Upper lobe of left lung (tissue), 6 donors: ENCODE measurements at places on chromosomes 2 and 18.

GRCh38 chr2:174761837-174762236 is 2.4 kb downstream of the CHRNA1 start:
- no peak for DNase-seq

GRCh38 chr18:23159344-23159743 is 24.1 kb downstream of the CABLES1 start:
- DNase-seq = no peak

DNA sequence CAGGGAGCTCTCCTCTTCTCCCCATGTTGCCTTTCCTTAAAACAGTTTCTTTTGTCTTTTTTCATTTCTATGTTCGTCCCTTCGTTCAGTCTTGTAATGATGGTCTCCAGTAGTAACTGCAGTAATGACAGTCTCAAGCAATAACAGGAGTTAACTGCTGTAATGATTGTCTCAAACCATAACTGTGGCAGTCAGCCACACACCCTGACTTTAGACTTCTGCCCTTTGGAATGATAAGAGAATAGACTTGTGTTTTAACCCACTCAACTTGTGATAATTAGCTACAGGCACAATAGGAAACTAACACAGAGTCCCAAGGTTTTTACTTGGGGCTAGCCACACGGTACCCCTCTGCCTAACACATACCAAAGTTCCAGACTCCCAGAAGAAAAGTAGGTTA is 12.1 kb downstream of the TMEM131 start:
- DNase-seq = no peak

GRCh38 chr2:213429516-213429915 is 145.3 kb downstream of the SPAG16 start:
- no peak for DNase-seq

DNA sequence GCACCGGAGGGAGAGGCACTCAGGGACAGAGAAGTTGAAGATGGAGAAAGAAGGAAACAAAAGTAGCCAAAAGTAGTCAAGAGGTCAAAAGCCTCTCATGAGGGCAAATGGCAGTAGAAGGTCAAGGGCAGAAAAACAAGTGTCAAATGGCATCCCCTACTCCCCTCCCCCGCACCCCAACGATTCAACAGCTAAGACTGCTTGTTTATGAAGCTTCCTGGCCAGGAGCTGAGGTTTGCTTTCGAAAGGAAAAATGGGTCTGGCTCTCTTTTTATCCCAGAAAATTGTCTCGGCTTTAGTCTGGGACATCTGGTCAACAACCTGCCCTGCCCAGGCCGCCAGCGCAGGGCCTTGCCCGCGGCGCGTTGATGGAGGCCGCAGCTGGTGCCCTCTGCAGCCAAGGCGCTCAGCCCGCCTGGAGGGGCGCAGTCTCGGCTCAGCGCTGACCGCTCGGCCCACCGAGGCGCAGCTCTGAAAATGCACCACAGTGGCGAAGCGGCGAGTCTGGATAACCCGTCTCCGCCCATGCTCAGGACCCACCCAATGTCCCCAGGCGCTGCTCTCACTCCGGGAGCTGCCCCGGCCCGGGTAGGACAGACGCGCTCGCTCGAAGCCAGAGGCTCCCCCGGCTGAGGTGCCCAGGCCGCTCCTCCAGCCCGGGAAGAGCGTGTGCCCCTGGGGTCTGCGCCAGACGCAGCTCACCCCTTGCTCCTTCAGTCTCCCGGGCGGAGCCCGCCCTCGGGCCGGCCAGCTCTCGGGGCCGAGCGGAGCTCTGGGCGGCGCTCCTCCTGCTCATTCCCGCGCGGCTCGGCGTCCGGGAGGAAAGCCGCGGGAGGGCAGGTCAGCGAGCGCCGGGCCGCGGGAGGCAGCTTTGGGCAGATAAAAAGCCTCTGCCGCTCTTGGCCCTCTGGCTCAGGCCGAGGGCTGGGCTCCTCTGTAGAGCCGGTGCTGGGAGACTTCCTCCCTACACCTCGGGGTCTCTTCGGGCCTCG is 1.8 kb upstream of the TBR1 start:
- DNase-seq = no peak

DNA sequence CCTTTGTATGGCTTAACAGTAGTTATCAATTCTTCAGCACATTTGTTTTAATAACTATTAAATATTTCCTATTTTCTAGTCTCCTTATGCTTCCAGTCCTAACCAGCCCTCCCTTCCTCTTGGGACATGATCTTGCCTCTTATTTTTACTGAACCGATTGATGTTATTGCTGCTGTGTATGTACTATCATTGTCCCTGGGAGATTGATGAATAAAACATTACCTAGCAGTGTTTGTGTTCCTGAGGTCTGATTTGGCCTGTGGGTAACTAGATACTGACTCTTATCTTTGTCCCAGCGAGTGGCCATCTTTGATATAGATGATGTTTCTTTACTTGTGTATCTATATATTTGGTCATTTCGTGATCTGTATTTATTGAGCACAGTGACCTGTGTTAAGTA is 192.9 kb downstream of the BABAM2 start:
- DNase-seq = no peak

DNA sequence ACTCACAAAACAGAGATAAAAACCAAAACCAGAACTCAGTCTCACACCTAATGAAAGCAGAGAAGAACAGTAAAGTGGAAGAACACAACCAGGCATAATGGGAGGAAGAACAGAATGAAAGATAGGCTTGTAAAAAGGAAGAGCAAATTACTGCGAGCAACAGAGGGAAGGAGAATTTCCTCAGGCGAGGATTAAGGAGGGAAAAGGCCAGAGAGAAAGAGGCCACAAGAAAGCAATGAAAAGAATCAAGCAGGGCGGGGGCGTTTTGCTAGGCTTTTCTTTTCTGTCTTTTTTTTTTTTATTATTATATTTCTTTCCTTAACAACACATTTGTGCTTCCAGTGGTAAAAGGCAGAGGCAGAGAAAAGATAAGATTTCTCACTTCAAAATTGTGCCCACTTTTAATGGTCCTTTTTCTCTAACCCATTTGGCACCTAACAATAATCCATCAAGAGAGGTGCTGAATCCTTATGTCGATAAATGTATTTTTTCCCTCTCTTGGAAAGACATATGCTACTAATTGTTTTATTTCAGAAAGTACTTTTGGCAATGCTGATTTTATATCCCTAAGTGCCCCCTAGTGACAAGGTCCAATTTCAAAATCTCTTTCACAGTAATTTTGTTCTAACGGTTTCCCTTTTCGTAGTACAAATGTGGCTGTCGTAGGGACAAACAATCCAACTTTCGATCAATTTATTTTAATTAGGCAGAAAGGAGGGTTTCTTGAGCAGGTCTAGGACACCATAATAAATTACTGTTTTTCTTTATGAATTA is 138.7 kb upstream of the AQP4 start:
- DNase-seq = no peak

DNA sequence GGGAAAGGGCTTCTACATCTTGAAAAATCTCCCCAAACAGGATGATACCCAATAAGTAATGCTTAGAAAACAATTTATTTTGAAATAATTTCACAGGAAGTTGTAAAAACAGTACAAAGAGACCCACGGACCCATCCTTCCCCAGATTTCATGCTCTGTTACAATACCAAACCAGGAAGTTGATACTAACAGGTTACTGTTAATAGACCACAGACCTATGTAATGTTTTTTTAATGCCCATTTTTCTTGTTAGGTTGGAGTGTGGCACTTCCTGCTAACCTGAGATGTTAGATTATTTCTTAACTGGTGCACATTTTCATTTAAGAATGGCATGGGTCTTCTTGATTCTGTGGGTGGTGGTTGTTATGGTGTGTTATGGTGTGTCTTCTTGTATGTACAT is 21.4 kb upstream of the MGAT5 start:
- no peak for DNase-seq

GRCh38 chr2:170371231-170371998 is 193.5 kb downstream of the MYO3B start:
- DNase-seq = no peak

DNA sequence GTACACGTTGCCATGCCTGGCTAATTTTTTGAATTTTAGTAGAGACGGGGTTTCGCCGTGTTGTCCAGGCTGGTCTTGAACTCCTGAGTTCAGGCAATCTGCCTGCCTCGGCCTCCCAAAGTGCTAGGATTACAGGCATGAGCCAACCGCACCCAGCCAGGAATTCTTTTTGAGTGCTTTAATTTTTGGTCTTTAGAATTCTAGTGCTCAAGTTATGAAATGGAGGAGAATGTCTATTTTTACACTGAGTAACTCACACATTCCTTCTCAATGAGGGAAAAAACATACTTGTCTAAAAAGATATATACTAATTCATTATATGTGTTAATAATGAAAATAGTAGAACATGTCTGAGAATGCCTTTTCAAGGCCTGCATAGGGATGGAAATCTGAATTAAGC is 8.5 kb downstream of the ZNF396 start:
- DNase-seq = no peak

DNA sequence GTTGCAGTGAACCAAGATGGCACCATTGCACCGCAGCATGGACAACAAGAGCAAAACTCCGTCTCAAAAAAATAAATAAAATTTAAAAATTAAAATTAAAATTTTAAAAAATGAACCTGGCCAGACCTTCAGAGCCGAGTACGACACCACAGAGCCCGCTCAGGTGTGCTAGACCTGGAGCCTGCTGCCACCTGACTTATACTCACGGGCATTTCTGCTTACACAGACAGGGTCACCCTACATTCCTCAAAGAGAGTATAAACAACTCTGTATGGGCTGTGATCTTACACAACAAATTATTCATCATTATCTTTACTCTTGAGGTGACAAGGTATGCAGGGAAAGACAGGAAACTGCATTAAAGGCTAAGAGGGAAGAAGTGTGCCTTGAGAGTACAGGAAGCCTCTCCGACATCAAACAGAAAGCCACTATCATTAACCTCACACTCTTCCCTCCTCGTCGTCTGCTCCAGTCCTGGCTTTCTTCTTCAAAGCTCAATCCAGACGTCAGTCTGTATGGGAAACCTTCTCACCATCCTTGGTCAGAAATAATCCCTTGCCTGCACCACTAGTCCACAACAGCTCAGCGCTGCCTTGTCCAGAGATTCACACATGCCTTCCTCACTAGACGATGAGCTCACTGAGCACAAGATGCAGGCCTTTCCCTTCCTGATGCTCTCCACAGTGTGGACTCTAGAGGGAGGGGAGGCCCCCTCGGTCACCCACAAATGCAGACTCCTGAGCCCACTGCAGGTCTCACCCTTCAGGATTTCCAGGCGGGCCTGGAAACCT is 56.2 kb downstream of the UXS1 start:
- no peak for DNase-seq

GRCh38 chr2:68938938-68939337 is 13.8 kb downstream of the GKN2 start:
- DNase-seq = no peak

GRCh38 chr18:22174341-22175145 is 5.2 kb downstream of the GATA6 start:
- DNase-seq = no peak

- DNase-seq = no peak
Measured at GRCh38 chr2:144642856-144643255, 122.9 kb upstream of the ZEB2 start.

DNA sequence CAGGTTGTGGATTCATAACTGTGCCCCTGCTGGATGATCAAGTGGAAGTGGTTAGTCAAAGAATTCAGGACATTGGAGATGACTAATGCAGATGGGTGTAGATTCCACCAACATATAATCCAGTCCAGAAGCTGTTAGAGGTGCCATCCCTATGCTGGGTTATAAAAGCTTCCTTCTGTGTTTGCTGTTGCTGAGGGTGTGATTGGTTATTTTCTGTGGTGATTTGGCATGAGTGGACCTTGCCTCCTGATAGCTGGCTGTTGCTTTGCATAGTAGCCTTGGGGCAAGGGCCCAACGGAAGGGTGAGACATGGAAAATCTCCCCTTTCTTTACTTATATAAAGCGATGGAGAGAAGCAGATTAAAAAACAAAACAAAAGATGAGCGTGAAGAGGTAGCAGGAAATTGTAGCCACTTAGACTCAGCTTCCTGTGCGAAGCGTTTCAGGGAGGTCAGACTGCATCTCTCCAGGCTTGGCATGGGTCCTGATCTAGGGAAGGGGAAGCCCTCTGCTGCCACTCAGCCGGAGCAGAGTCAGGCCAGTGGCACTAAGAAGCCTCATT is 190.4 kb downstream of the FMNL2 start:
- DNase-seq = peak; percentile 44

DNA sequence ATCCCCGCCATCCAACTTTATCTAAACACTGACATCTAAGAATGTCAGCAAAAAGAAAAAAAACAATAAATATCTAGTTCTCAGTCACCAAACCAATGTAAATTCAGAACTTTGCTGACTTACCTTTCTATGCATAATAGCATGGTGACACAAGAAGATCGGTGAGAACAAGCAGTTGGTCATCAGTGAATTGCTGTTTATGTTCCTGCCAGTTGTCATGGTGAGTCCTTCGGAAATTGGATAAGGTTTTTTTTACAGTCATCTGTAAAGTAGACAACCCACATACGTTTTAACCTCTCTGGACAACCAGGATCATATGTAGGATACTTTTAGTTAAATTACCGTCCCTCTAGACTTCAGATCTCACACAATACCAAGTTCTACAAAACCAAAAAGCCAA is 6.2 kb upstream of the GPR75 start:
- DNase-seq = no peak

- no peak for DNase-seq
Measured at GRCh38 chr2:194730266-194730665, 926.8 kb upstream of the SLC39A10 start.

DNA sequence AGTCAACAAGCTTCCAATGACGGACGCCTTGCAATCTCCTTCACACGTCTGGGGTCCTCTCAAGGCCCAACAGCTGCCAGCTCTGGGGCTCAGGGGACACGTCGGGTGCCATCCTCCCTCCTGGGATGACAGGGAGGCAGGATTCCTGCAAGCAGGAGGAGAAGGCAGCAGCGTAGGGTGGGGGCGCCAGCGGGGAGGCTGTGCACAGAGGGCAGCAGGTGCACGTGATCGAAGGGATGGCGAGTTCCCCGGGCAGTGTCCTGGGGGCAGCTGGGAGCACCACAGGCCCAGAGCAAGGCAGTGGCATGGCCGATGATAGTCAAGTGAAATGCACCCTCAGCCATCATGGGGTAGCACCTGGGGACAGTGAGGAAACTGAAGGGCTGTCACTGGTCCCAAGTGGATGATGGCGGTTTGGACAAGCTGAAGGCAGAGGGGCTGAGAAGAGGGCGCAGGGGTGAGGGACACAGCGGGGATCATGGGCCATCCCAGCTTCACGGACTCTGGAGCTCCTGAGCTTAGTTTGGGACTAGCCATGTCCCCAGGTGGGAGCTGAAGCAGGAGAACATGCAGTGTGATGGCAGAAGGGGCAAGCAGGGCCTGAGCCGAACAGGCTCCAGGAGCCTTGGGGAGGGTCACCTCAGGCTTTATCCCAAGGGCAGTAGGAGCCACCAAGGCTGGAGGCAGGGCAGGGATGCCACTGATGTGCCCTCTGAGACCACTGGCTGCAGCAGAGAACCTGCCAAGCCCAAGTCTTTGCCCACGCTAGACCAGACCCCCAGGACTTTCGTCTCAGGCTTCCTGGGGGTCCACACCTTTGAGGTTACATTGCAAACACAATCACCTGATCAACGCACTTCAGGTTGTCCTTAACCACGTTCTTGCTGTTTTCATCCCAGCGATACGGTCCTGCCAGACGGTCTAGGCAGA is 16.3 kb upstream of the SNED1 start:
- peak; percentile 15 for DNase-seq

DNA sequence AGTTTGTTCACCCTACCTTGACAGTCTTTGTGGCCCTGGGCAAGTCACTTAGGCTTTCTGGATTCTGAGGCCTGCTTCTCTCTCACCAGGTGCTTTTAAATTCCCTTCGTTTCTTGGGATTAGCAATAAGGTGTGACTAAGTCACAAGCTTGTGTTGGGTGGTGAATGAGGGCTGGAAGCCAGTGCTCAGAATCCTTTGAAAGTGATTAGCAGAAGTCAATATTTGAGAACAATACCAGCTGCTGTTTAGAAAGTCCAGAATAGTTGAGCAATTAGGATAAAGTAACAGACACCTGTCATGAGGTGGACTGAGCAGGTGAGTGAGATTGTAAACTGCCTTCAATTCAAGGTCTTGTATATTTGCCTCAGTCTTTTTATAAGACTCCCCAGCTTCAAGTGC is 19.3 kb upstream of the MGAT5 start:
- DNase-seq = no peak
